ENCODE measurements at places on chromosomes 2 and 18.

- peak overlapping the region; percentile 20 for H3K27ac ChIP-seq
- no peak overlapping the region for H3K4me3 ChIP-seq
- H3K27me3 ChIP-seq = peaks cover 21% of the 10 kb centered on the region
- peaks cover 24% of the 10 kb centered on the region for H3K4me1 ChIP-seq
- peaks cover 9% of the 10 kb centered on the region for H3K36me3 ChIP-seq
- no peak for DNase-seq
Observed at GRCh38 chr2:112047537-112048235, 7.4 kb upstream of the TMEM87B start.

DNA sequence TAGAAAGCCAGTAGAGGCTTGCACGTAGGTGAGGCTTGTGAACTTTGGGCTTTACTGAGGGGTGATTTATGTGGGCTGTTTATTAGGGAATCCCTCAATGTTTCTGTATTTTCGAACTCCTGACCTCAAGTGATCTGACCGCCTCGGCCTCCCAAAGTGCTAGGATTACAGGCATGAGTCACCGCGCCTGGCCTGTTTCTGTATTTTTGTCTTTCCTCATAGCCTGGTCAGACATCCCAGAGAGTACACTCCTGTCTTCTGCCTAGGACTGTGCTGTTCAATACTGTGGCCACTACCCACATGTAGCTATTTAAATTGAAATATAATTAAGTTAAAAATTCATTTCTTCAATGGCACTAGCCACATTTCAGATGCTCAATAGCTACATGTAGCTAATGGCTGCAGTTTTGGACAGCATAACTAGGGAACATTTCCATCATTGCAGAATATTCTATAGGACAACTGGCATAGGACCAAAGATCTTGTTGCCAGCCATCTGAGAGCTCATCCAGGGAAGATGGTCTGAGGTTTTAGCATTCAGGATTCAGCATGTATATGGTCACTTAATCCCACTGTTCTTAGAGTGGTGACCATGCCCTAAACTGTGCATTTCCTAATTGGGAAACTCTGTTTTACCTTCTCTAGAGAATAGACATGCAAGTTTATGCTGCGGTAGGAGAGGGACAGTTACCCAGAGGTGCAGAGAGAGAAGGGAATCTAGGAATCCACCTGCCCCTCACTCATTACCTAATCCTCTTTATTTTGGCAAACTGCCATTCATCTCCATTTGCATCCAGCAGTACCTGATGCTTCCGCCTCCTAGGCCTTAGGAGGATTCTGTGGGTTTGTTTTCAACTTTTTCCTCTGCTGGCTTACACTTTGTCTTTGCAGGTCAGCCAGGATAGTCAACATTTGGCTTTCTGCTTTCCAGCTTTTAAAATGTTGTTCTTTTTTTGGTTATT is 64.4 kb downstream of the LCLAT1 start:
- H3K36me3 ChIP-seq = peaks cover 12% of the 10 kb centered on the region
- peak overlapping the region; percentile 92 for H3K27ac ChIP-seq
- H3K27me3 ChIP-seq = no peaks in the 10 kb centered on the region
- peaks cover 48% of the 10 kb centered on the region for H3K4me1 ChIP-seq
- no peak for DNase-seq
- no peak overlapping the region for H3K4me3 ChIP-seq

DNA sequence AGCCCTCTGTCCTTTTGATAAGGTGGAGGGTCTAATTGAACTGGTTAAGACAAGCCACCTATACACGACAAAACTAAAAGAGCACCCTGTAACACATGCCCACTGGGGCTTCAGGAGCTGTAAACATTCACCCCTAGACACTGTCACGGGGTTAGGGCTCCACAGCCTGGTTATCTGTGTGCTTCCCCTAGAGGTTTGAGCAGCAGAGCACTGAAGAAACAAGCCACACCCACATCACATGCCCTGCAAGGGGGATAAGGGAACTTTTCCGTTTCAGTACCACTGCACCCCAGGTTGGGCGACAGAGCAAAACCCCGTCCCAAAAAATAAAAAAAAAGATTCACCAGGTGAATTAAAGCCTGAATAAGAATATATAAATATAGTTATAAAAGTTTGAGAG is 913.7 kb upstream of the ACVR2A start:
- H3K4me3 ChIP-seq = no peak overlapping the region
- H3K4me1 ChIP-seq = peaks cover 4% of the 10 kb centered on the region
- no peaks in the 10 kb centered on the region for H3K27me3 ChIP-seq
- no peaks in the 10 kb centered on the region for H3K36me3 ChIP-seq
- no peak overlapping the region for H3K27ac ChIP-seq

DNA sequence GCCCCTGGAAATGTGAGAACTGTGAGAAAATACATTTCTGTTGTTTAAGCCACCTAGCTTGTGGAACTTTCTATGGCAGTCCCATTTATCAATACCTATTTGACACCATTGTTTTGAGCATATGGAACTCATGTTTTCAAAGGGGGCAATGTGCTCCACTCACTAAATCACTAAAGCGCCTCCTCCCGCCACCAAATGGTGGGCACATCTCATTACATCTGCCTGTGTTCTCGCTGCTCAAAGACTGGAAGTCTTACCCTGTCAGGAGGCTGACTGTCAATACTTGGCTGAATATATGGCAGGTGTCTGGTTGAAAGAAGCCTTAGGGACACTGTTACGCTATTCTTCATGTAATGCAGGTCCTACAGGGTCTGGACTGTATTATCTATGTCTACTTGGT is 767.7 kb downstream of the TSN start:
- H3K27ac ChIP-seq = no peak overlapping the region
- peak; percentile 20 for DNase-seq
- H3K4me3 ChIP-seq = no peak overlapping the region
- H3K36me3 ChIP-seq = peaks cover 5% of the 10 kb centered on the region
- H3K27me3 ChIP-seq = no peaks in the 10 kb centered on the region

GRCh38 chr2:73944714-73945113 is 18.0 kb downstream of the DGUOK start:
- no peak overlapping the region for H3K4me3 ChIP-seq
- peaks cover 35% of the 10 kb centered on the region for H3K36me3 ChIP-seq
- H3K27me3 ChIP-seq = no peaks in the 10 kb centered on the region

DNA sequence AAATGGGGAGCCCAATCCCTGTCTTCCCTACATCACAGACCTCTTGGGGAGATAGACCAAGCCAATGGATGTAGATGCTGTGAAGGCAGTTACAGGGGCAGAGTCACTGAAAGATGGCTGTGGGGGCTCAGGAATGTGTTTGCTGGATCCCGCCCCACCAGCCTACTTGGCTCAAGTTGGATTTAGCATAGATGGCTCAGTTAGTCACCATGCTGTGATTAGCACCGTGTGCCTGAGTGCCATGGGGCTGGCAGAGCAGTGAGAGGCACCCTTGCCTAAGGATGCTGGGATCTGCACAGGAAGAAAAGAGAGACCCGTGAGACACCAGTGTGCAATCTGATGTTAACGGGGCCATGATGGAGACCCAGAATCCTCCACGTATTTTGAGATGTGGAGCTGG is 228.3 kb downstream of the DYSF start:
- peak; percentile 3 for DNase-seq
- no peak overlapping the region for H3K27ac ChIP-seq
- no peaks in the 10 kb centered on the region for H3K4me1 ChIP-seq
- H3K27me3 ChIP-seq = no peaks in the 10 kb centered on the region
- H3K4me3 ChIP-seq = no peak overlapping the region

DNA sequence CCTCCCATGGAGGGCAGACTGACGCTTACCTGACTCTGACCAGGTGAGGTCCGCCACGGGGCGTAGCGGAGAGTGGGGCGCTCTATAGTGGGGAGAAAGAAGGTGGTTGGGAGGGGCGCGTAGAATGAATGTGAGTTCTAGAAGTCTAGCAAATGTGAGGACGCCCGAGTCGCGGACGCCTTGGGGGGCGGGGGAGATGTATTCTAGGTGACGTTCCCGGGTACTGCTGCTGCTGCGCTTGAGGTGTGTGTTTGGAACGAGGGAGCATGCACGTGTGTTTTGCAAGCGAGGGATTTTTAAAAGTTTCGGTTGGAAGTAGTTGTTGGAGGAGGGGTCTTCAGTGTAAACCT is 758 bp downstream of the RIF1 start:
- peaks cover 42% of the 10 kb centered on the region for H3K36me3 ChIP-seq
- peak; percentile 59 for DNase-seq
- H3K27me3 ChIP-seq = no peaks in the 10 kb centered on the region

DNA sequence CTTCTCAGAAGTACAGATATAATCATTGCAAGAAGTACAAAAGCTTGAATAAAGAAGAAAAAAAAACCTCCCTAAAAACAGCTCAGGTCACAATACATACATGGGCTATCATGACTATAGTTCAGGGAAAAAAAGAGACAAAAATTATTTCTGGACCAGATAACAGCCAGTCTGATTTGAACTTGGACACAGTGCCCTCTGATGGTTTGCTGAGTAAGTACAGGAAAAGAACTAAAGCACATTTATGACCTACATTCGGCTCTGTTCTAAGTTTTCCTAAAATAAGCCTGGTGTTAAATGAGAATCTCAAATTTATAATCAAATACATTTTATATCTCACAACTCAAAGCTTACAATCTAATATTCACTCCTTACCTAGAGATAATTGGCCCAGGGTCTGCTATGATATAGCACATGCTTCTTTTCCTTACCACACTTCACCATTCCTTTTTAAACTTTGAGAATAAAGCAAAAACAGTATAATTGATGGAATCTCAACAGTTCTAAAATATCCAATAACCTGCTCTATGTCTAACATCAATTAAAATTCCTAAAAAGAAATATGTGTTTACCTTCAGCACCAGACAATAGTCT is 81.1 kb downstream of the RAPH1 start:
- no peaks in the 10 kb centered on the region for H3K4me1 ChIP-seq
- H3K27me3 ChIP-seq = no peaks in the 10 kb centered on the region
- H3K4me3 ChIP-seq = no peak overlapping the region
- H3K27ac ChIP-seq = no peak overlapping the region

DNA sequence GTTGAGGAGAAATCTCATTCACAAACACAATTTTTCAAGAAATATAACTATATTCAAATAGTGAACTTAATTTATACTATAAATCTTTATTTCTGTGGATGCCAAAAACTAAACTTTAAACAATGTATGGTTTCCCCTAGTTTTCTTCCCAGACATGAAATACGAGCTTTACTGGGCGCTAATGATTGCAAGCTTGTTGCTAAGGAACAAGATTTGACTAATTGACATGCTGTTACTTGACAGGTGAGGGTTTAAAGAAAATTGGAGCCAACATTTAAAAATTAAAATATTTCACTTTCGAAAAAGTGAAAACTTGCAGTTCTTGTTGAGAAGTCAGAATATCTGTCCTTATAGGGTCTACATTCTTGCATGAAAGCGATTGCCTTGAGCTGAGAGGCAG is 381.0 kb downstream of the MEIS1 start:
- H3K4me1 ChIP-seq = no peaks in the 10 kb centered on the region
- H3K27me3 ChIP-seq = no peaks in the 10 kb centered on the region

DNA sequence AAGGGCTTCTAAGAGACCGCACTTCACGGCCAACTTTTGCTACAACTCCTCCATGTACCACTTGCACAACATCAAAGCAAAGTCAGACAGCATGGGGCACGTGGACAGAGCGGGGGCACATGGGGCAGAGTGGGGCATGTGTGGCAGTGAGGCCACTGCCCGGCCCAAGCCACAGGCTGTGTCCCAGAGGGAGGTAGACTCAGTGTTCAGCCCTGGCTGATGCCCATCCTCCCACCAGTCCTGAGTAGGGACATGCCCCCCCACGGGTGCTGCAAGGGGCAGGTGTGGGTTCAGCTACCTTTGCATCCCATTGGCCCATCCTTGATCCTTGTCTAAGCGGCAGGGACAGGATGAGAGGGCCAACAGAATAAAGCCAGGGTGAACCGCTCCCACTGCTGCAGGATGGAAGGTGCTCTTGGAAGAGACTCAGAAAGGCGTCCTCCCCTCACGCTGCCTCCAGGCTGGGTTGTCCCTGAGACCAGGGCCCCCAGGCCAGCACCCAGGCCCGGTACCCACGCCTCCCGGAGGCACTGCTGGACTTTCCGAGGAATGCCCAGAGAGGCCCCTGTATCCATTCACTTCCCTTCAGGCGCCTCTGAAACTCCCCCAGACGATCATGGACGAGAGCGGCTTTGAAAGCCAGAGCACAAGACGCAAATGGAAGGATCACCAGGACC is 218.2 kb downstream of the NDUFA10 start:
- no peaks in the 10 kb centered on the region for H3K36me3 ChIP-seq
- H3K27me3 ChIP-seq = no peaks in the 10 kb centered on the region
- no peak overlapping the region for H3K4me3 ChIP-seq
- no peak overlapping the region for H3K27ac ChIP-seq

- H3K36me3 ChIP-seq = no peaks in the 10 kb centered on the region
- H3K4me1 ChIP-seq = peaks cover 76% of the 10 kb centered on the region
- H3K27me3 ChIP-seq = peaks cover 37% of the 10 kb centered on the region
- H3K27ac ChIP-seq = peak overlapping the region; percentile 66
- no peak for DNase-seq
- H3K4me3 ChIP-seq = peak overlapping the region; percentile 41
Observed at GRCh38 chr18:76487782-76488181, 7.3 kb downstream of the ZNF516 start.

- H3K36me3 ChIP-seq = no peaks in the 10 kb centered on the region
- no peak overlapping the region for H3K27ac ChIP-seq
- no peaks in the 10 kb centered on the region for H3K27me3 ChIP-seq
- no peak for DNase-seq
- H3K4me3 ChIP-seq = no peak overlapping the region
Observed at GRCh38 chr2:136538489-136538888, 226.9 kb upstream of the THSD7B start.

- no peaks in the 10 kb centered on the region for H3K27me3 ChIP-seq
- H3K4me1 ChIP-seq = no peaks in the 10 kb centered on the region
- H3K36me3 ChIP-seq = peaks cover 5% of the 10 kb centered on the region
- no peak overlapping the region for H3K4me3 ChIP-seq
- H3K27ac ChIP-seq = no peak overlapping the region
- no peak for DNase-seq
Observed at GRCh38 chr2:238019962-238020361, 40.8 kb upstream of the SCLY start.

DNA sequence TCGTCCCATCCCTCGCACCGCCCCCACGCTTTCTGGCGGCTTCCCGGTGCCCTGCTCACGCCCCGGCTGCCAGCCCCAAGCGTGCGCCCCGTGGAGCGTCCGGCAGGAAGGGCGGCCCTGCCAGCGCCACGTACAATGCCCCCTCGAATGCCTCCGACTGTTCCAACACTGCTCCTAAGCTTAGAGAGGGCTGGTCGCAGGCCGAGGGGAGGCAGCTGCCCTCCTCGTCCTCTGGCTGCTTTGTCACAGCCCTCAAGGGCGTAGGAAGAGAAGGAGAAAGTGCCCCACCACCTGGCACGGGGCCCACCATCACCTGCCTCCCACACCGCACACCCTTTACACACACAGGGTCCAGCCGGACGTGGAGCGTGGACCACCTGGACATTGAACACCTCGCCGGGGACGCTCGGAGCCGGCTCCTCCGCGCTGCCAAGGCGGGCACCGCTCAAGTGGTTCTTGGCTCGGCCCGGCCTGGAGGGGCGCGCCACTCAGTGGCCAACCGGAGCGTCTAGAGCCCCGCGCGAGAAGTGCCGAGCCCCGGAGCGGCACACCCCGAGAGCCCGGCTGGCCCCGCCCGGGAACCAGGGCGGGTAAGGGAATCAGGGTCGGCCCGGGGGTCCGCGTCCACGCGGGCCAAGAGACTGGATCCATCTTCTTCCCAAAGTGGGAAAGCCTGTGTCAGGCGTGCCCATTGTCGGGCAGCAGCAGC is 830 bp downstream of the DNER start:
- peaks cover 58% of the 10 kb centered on the region for H3K27me3 ChIP-seq
- peak overlapping the region; percentile 76 for H3K4me3 ChIP-seq
- peak; percentile 68 for DNase-seq
